HCT116 (cell line): ENCODE measurements at places on chromosomes 5 and 9.

- DNase-seq: no peak
- H3K4me1 ChIP-seq: peaks cover 7% of the 10 kb centered on the region
- H3K27me3 ChIP-seq: no peaks in the 10 kb centered on the region
- H3K27ac ChIP-seq: no peak overlapping the region
- peaks cover 4% of the 10 kb centered on the region; the same call in 1 of the 2 replicates for H3K36me3 ChIP-seq
Measured at GRCh38 chr9:6793203-6793602, 35.4 kb downstream of the KDM4C start.

GRCh38 chr9:3361116-3361515 is 164.7 kb downstream of the RFX3 start:
- no peak for DNase-seq
- no peaks in the 10 kb centered on the region for H3K36me3 ChIP-seq
- no peaks in the 10 kb centered on the region for H3K4me1 ChIP-seq
- H3K4me3 ChIP-seq: no peak overlapping the region

GRCh38 chr5:135015942-135016341 is 18.1 kb downstream of the PITX1 start:
- no peaks in the 10 kb centered on the region for H3K36me3 ChIP-seq
- H3K4me1 ChIP-seq: no peaks in the 10 kb centered on the region
- no peaks in the 10 kb centered on the region for H3K27me3 ChIP-seq
- DNase-seq: no peak

DNA sequence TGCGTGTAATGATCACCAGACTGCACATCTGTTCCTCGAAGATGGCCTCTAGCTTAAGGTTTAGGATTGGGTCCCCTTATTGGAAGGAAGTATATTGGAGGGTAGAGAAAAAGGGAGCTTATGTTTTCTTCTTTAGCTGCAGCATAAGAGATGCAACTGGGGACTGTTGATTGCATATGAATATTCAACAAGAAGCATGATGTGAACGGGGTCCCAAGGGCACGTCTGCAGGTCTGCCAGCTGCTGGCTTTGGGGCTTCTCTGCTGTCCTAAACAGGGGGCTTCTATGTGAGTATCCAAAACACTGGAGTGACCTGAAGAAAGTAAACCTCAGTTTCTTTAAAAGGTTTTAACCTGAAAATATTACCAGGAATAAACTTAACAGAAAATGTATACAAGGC is 3.6 kb upstream of the BNIP1 start:
- no peaks in the 10 kb centered on the region for H3K4me1 ChIP-seq
- no peak overlapping the region for H3K4me3 ChIP-seq
- no peak for DNase-seq
- H3K27me3 ChIP-seq: no peaks in the 10 kb centered on the region
- H3K36me3 ChIP-seq: no peaks in the 10 kb centered on the region
- no peak overlapping the region for H3K27ac ChIP-seq

DNA sequence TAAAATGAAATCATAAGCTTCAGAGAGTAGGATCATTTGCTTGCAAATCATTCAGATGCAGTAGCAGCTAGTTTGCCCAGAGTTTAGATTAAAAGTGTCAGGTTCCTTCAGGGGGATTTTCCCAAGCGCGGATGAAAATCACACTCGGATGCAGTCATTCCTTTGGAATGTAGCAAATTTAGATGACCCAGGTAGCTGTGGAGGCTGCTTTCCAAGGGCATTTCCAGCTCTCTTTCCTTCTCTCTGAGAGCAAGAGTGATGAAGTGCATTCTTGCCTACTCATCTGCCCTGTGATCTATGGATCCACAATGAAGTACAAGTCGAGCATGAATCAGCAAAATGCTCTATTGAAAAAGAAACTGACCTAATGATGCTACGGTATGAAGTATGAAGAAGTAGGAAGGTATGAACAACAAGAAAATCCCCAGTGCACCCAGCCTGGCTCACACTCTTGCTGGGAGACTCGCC is 200.2 kb downstream of the PLK2 start:
- no peak overlapping the region for H3K4me3 ChIP-seq
- H3K27me3 ChIP-seq: no peaks in the 10 kb centered on the region
- peaks cover 21% of the 10 kb centered on the region for H3K4me1 ChIP-seq
- H3K27ac ChIP-seq: peak overlapping the region; percentile 47; the same call in 1 of the 2 replicates

GRCh38 chr9:117815948-117816347 is 111.7 kb downstream of the TLR4 start:
- H3K4me1 ChIP-seq: no peaks in the 10 kb centered on the region
- H3K27me3 ChIP-seq: no peaks in the 10 kb centered on the region
- DNase-seq: no peak
- H3K27ac ChIP-seq: no peak overlapping the region

GRCh38 chr9:37784291-37784615 is 611 bp downstream of the EXOSC3 start:
- H3K4me3 ChIP-seq: peak overlapping the region; percentile 99
- H3K4me1 ChIP-seq: peaks cover 7% of the 10 kb centered on the region; the same call in 1 of the 2 replicates
- peak overlapping the region; percentile 71 for H3K27ac ChIP-seq
- H3K27me3 ChIP-seq: no peaks in the 10 kb centered on the region
- DNase-seq: no peak
- H3K36me3 ChIP-seq: peaks cover 41% of the 10 kb centered on the region

DNA sequence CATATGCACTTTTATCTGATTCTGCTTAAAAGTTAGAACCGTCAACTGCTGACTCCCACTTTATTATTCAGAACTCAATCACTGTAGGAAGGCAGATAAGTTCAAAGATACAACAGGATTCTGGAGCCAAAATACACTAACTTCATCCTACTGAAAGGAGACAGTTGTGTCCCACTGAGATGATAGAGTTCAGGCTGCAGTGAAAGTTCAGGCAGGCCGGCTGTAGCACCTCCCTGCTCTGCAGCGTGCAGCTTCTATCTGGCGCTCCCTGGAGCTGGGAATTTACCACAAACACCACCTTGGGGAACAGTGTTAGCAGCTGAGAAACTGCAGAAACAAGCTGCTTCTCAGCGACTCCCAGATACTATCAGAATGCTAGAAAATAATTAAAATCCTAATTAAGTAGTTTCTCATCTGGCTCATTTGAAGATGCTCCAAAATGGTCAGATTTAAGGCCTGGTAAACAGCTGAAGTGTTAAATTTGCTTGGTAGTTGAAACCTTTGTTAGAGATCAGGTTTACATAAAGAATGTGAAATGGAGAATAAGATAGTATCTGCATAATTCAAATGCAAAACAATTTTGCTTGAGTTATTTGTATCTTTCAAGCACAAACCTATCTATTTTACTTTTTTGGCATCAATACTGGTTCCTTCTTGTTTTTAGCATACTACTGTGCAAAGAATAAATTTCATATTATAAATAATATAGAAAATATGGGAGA is 52.3 kb upstream of the CNTLN start:
- H3K4me1 ChIP-seq: no peaks in the 10 kb centered on the region
- DNase-seq: no peak
- no peaks in the 10 kb centered on the region for H3K36me3 ChIP-seq
- no peak overlapping the region for H3K27ac ChIP-seq
- H3K27me3 ChIP-seq: no peaks in the 10 kb centered on the region

DNA sequence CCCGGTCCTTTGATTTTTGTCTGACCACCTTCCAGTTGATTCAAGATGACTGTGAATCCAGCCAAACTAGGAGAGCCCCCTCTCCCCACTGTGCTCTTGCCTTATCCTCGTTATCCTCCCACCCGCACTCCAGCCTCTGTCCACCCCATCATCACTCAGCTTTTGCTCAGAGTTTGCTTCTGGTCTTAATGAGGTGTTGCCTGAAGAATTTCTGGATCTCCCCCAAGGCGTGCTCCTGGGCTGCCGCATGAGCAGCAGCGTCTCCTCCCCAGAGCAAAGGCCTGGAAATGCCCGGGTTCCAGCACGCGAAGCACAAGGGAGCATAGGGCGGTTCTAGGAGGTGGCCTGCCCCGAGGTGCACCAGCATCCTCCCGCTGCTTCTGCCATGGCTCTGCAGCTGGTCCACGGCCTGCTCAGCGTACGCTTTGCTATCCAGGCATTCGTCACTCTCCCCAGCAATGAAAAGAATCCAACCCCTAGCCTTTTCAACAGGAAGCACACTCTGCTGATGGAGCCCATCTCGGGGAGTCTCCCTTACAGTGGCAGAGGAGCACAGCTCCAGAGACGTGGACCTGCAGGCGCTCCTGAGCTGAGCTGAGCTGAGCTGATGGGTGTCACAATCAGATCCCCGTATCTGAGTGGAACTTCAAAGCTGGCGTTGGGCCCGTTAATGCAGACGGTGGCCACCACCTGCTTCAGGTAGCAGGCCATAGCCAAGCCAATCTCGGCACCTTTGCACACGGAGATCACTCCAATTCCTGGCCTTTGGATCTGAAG is 50.7 kb downstream of the BAAT start:
- H3K36me3 ChIP-seq: no peaks in the 10 kb centered on the region
- no peaks in the 10 kb centered on the region for H3K27me3 ChIP-seq
- H3K27ac ChIP-seq: no peak overlapping the region
- no peak for DNase-seq

- H3K4me3 ChIP-seq: peak overlapping the region; percentile 79
- no peak for DNase-seq
- H3K27me3 ChIP-seq: no peaks in the 10 kb centered on the region
- peaks cover 31% of the 10 kb centered on the region for H3K4me1 ChIP-seq
- H3K27ac ChIP-seq: peak overlapping the region; percentile 66
- no peaks in the 10 kb centered on the region for H3K36me3 ChIP-seq
Measured at GRCh38 chr9:98809311-98810101, 2.0 kb downstream of the GALNT12 start.

DNA sequence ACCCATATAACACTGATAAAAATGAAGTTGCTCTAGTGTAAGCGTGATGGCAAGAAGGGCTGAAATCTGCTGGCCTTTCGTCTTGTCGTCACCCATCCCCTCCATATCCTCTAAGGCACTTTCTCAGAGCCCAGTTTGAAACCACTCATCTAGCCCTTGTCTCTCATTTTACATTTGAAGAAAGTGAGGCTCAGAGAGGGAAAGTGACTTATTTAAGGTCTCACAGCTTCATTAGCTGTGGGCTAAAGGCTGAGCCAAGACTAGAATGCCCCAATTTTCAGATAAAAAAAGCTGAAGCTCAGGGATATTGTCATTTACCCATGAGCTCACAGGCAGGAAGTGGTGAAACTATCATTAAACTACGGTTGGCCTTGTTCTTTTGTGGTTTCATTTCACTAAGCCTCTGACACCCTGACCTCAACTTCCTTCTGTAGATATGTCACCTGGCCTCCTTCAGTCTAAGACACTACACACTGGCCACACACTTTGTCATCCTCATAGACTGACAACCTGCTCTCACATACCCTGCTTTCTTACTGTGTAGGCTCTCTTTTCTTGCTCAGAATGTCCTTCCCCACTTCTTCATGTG is 176.7 kb upstream of the DMAC1 start:
- no peak for DNase-seq
- H3K27ac ChIP-seq: no peak overlapping the region
- H3K36me3 ChIP-seq: no peaks in the 10 kb centered on the region
- H3K27me3 ChIP-seq: no peaks in the 10 kb centered on the region
- no peaks in the 10 kb centered on the region for H3K4me1 ChIP-seq

DNA sequence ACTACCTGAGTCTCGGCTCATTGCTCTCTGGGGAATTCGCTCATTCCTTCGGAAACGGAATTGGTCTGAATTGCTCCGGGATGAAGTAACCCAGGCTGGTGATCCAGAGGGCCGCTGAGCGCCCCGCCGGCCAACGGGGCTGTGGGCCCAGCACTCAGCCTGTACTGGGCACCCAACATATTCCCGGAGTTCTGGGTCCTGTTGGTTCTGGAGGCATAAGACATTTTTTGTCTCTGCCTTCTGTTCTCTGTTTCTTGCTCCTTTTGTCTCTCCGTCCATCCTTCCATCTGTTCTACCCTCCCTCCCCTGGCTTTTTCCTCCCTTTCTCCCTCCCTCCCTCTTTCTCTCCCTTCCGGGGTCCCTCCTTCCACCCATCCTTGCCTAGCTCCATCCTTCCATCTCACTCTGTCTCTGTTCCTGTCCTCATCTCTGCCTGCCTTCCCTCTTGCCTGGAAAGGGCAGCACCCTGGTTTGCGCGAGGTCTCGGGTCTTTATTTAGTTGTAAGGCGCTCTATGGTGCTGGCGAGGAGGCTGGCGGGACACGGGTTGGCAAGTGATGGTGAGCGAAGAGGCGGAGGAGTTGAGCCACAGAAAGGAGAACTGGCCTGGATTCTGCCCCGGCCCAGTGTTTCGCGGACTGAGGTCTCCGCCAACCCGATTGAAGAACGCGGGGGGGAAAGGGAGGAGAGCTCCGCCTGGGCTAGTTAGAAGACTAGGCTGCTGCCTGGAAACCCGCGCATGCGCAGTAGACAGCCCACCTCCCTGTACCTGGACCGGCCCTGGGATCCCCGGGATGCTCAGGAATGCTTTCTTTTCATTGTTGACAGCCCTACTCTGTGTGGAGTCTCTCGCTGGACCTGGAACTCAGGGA is 1468.0 kb downstream of the FOXD4L5 start:
- no peak overlapping the region for H3K27ac ChIP-seq
- no peaks in the 10 kb centered on the region for H3K27me3 ChIP-seq
- no peaks in the 10 kb centered on the region for H3K4me1 ChIP-seq
- no peak overlapping the region for H3K4me3 ChIP-seq
- no peaks in the 10 kb centered on the region for H3K36me3 ChIP-seq

DNA sequence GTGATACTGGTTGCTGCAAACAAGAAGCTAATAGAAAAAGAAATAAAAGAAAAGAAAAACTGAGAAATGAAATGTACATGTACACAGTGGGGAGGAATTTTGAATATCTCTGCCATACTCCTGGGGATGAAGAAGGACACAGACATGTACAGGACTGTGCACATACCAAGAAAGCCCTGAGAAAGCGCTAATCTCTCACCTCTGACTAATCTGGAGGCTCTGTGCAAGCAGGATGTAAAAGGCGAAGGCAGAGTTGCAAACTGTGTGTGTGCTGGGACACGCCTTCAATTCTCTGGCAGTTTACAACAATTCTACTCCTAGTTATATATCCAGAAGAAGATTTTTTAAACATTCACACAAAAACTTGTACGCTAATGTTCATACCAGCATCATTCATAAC is 211.4 kb downstream of the KIAA0825 start:
- H3K36me3 ChIP-seq: no peaks in the 10 kb centered on the region
- no peak for DNase-seq
- H3K4me1 ChIP-seq: no peaks in the 10 kb centered on the region
- no peak overlapping the region for H3K27ac ChIP-seq

- H3K4me3 ChIP-seq: no peak overlapping the region
- H3K4me1 ChIP-seq: no peaks in the 10 kb centered on the region
- H3K36me3 ChIP-seq: no peaks in the 10 kb centered on the region
- no peak overlapping the region for H3K27ac ChIP-seq
Measured at GRCh38 chr5:129199308-129199707, 104.8 kb downstream of the ISOC1 start.
